ENCODE measurements at places on chromosomes 3 and 15.

DNA sequence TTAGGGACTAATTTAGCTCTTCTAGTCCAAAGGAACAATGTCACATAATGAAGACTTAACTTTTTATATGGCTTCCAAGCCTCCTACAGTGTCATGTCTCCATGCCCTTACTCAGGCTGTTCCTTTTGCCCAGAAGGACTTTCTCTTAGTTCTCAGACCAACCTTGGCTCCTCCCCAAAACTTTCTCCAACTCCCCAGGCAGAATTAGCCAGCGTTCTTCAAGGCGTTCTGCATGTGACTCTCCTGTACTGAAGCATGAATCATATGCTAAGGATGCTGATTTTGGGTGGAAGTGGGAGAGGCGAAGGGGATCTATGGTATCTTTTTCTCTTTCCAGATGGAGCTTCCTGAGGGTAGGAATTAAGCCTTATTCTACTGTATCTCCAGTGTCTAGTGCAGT is 335.1 kb upstream of the ICE2 start:
- no peak for DNase-seq

- no peak for DNase-seq
Observed at GRCh38 chr15:31461911-31462480, 135.4 kb downstream of the KLF13 start.

DNA sequence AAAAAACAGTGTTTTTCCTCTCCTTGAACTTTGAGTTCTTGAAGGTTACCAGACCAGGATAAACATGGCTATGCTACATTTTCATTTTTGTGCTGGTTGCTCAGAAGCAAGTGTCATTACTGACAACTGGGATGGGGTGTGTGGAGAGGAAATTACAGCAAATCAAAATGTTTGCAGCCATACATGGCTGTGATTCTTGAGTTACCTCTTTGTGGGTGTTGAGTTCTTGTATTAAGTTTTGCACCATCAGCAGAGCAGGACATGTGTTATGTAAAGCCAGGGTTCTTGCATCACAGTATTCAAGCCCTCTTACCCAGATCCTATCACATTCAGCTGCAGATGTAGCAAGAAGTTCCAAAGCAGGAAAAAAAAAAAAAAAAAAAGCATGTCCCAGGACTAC is 53.9 kb upstream of the ATOSA start:
- DNase-seq: no peak

- DNase-seq: no peak
Observed at GRCh38 chr3:154791611-154792010, 288.5 kb upstream of the MME start.

GRCh38 chr15:96818861-96819260 is 488.4 kb downstream of the NR2F2 start:
- DNase-seq: no peak

DNA sequence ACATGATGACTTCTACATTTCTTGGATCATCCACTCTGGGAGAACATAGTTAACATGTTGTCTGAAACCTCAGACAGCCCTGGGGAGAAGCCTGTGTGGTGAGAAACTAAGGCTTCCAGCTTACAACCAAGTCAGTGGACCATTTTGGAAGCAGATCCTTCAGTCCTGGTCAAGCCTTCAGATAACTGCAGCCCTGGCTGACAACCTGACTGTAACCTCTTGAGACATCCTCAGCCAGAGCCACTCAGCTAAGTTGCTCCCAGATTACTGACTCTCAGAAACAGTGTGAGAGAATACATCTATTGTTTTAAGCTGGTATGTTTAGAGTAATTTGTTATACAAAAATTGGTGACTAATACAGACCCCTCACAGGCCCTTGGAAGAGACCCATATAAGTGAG is 50.9 kb upstream of the KPNA4 start:
- no peak for DNase-seq

- no peak for DNase-seq
Observed at GRCh38 chr3:168615493-168616020, 519.8 kb upstream of the GOLIM4 start.

DNA sequence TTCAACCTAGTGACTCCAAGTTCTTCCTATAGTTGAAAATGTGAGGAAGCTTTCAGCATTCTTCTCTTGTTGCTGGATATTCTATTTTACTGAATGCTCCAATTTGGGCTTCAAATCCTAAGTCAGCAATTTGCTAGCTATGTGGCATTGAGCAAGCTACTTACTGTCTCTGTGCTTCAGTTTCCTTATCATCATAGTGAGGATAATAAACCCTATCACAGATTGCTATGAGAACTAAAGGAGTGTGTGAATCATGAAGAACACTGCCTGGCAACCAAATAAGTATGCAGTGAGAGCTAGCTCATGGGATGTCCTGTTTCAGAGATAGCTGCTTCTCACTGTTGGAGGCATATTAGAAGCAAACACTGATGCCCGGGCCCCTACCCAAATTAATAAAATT is 163.8 kb upstream of the CDIN1 start:
- DNase-seq: no peak

DNA sequence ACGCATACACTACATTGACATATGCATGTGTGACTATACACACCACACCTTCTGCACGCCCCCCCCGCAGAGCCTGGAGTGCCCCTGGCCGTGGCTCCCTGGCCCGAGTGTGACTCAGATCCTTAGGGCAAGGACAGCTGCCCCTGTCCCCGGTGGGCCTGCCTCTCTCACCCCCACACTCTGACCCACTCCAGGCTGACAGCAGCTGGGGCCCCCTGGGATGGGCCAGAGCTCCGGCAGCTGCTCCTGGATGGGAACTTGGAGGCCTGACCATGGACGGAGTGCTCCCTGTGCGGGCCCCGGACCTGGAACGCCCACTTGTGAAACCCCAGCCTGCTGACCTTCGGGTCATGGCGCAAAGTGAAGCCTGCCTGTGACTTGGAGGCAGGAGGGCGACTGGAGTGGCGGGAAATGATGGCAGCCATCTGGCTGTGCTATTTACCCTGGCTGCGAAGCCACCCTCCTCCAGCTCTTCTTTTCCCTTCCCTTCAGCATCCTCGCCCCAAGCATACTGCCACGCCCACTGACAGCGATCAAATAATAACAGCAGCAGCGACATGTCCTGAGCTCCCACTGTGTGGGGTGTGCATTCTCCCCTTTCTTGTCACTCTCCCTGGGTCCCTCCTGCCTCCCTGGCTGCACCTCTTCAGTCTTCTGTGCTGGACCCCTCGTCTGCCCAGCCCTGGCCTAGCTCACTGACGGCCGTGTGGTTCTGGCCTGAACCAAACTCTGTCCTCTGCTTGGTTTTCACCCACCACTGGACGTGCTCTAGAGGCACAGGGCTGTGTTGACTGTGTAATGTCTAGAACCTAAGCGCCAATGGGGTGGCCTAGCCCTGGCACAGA is 90.7 kb upstream of the MEF2A start:
- no peak for DNase-seq

- DNase-seq: no peak
Observed at GRCh38 chr3:117463276-117464115, 753.9 kb downstream of the TUSC7 start.

- DNase-seq: no peak
Observed at GRCh38 chr3:120566243-120566975, 29.7 kb upstream of the NDUFB4 start.

- DNase-seq: no peak
Observed at GRCh38 chr15:75902129-75902557, 1.5 kb upstream of the FBXO22 start.

DNA sequence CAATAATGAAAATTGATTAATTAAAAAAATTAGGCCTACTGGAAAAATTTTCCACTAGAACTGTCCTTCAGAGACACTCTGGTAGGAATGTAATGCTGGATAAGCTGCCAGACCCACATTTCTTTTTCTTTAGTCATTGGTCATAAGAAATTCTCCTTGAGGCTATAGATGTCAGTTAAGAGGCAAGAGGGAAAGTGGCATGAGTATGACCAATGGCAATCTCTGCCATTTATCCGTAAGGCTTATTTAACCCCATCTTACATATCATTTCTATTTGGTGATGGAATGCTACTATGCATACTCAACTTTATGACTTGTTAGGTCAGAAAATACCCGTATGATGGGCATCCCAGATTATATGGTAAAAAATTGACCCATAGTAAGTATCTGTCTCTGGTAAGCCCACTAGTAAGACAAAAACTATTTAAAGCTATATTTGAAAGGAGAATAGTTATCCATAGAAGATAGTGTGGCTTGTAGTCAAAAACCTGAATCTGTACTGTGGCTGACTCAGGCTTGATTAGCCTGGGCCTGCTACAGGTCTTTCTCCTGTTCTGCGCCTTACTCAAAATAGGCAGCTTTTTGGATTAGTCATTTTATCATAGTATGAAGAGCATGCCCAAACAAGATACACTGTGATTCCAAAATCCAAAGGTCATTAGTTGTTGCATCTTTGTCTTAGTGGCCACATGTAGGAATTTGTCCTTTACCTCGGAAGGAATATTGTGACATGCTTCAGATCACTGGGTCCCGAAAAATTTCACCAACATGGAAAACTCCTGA is 314.7 kb downstream of the PYDC2 start:
- DNase-seq: peak; percentile 69

GRCh38 chr15:101107101-101107500 is 144.7 kb downstream of the CHSY1 start:
- DNase-seq: no peak
